ENCODE measurements at places on chromosomes 6 and 20. TPM values are rescaled to one million over a fixed set of nuclear protein-coding genes. Genes with fewer than 3 reads are reported as not detected.

Gene SLC16A10
- 6.8 TPM for total RNA-seq

GRCh38 chr6:169269180-169270076 is 15.8 kb upstream of the THBS2 start:
- DNase-seq, result no peak

Gene PGC
- total RNA-seq, result not detected

Gene ESR1
- 1.7 TPM for total RNA-seq

Gene IP6K3
- total RNA-seq, result not detected

- no peak for DNase-seq
These were observed 457.8 kb downstream of the EPM2A start for GRCh38 chr6:145277358-145278086.

GRCh38 chr20:50238081-50238800 is 47.6 kb downstream of the CEBPB start:
- DNase-seq, result no peak
